Naive thymus-derived CD4-positive, alpha-beta T cell (primary cell): ENCODE measurements at places on chromosomes 4 and X.

GRCh38 chr4:184097241-184097605 is 120.5 kb downstream of the ENPP6 start:
- DNase-seq = no peak

DNA sequence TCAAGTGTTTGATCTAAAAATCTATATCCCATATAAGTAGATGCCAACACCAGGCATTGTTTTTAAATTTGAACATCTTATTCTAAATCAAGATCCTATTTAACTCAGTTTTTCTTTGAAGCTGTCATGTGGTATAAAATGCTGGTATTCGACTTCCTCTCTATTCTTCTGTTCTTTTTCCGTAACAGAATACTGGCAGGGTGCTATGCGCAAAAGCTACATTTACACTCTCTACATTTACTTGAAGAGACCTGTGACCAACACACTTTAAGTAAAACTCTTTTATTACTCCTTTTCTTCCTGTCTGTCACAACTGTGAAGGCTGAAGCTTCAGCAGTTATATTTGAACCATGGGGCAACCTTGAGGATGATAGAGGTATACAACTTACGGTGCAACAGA is 612.8 kb downstream of the C4orf33 start:
- no peak for DNase-seq

DNA sequence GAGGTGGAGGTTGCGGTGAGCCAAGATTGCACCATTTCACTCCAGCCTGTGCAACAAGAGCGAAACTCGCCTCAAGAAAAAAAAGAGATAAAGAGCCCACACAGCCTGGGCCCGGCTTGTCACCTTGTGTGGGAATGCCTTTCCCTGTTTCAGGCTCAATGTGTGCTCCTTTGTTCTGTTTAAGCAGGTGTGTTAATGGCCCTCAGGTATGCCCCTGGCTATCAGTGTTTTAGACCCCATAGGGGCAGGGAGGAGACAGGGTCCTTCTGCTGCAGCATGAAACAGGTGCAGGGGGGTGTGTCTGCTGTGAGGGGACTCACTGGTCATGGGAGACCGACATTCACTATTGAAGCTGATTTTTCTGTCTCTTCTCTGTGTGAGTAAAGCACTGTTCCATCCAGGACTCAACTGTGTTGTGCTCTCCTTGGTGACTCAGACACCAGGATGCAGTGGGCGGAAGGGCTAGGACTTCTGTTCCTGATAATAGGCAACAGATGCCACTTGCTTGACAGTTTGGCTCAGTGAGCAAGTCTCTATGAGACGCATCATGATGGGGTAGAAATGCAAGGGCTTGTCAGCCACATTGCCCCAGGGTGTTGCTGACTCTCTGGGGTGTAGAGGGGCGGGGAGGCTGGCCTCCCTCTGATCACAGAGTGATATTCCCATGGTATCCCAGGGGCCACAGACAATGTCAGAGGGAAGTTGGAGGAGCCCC is 15.6 kb upstream of the LAP3 start:
- DNase-seq = no peak

DNA sequence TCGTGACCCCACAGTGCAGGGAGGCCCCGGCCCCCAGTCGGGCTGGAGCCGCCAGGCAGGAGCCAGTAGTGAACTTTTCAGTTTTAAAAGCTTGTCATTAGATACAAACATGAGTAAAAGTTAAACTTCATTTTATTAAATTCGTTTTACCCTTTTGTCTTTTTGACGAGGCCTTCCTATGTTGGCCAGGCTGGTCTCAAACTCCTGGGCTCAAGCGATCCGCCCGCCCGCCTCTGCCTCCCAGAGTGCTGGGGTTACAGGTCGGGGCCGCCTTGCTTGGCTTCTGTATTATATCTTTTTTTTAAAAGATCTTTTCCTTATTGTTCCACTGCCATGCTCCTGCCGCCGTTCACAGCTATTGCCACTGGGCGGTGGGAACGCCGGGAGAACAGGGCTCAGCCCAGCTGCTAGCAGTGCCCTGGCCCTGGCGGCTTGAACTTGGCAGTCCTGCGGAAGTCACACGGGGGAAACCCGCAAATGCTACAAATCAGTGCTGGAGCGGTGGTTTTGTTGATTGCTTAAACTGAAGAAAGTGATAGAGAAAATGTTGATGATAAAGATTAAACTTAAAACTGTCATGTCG is 968 bp upstream of the NELFA start:
- DNase-seq = peak; percentile 40
